Stimulated activated CD4-positive, alpha-beta T cell treated with anti-CD3 and anti-CD28 coated beads, Interleukin-15, amount 100 ng/mL, for 48 hours (primary cell): ENCODE measurements at places on chromosomes 7 and 10.

DNA sequence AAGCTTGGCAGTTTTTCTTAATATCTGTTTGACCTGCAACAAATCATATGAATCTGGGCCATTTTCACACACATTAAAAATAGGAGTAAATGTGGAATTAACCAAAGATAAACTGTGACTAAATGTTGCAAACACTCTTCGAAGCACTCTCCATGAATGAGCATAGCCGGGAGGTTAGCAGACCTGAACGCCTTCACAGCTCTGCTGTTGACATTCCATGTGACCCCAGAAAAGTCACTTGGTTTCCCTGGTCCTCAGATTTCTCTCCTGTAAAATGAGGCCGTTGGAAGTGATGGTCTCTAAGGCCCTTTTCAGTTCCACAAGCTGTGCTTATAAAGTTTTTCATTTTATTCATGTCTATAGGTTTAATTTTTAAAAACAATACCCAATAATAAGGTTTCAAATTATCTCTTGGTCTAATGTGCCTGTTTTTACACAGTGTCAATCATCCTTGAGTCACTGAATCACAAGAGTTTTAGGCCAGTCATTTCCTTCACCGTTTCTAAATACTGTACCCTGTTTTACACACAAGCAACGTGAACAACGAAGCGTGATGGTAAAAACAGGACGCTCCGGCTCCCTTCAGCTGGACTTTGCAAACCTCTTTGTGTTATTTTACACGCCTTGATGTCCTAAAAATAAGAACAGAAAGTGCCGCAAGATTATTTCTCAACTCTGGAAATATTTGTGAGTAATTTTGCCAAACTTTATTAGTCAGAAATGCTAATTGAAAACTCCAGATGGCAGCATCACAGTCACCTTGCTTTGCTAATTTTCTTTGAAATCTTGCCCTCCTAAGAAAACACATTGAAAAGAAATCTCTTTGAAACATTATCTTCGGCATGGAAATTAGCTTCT, 38.6 kb upstream of the MET start:
- DNase-seq = no peak

- no peak for DNase-seq
Measured at GRCh38 chr10:5553400-5554170, 28.8 kb downstream of the CALML3 start.

- DNase-seq = no peak
Measured at GRCh38 chr7:151469281-151469680, 29.3 kb upstream of the CRYGN start.

DNA sequence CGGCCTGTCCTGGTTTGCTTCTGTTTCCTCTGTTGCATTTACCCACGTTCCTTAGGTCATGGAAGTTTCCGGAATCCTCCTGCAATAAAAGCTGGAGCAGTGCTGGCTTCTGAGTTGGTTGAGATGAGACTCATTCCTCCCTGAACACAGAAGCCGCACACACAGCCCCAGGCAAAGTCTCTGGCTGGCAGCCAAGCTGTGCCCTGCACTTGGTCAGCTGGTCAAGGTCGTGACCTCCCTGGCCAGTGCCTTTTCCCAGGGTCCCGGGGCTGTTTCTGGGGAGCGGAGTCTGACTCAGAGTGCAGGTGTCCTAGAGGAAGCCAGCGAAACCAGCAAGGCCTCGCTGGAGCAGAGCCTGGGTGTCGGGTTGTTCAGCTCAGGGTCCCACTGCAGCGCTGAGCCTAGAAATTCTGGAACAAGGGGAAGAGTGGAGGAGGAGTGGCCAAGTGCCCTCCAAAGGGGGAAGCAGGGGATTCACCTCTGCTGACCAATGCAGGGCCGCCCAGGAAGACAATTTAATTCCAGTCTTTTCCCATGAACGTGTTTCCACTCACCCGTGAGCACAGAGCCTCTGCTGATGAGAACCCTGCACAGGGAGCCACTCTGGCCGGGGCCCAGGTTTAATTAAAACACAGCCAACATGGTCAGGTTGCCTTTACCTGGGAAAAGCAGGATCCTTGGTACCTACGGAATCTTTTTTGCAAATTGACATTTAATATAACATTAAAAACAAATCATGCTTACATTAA, 245.5 kb upstream of the PPP2R2D start:
- no peak for DNase-seq

DNA sequence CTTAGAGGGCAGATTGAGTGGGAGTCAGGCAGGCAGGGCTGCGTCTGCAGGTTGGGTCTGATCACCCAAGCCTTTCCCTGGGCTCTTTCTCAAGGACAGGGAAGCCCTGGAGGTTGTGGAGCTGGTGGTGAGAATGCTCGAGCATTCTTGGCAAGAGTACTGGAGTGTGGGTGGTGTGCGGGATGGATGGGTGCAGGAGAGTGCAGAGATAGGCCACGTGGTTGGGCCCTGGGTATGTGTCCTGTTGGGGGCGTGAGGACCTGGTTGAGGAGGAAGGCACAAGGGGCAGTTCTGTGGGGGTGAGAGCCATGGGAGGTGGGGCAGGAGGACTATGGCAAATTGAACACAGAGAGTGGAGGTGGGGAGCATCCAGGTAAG, 135.9 kb downstream of the PTPN20 start:
- DNase-seq = no peak

DNA sequence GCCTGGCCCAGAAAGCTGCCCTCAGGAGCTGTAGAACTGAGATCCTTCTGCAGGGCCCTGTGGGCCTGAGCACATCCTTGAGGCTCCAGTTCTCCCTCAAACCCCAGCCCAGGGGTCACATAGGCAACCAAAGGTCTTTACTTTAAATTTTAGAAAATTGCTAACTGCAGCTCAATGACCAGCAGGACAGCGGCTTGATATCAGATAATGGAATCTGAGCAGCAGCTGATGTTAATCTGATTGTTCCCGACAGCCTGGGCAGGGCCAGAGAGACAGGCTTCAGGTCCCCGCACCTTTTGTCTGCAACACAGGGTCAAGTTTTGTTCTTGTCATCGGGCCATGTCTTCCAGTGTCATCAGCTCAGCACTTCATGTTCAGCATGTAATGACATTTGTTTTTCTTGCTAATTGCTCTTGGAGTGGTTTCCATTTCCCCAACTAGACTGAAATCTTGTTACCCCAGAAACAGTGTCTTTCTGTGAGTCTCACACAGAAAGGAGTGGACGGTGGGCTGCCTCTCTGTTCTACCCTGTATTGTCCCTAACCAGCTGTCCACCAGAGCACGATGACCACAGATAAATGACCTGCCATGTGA, 91.0 kb downstream of the PAXIP1 start:
- DNase-seq = no peak

DNA sequence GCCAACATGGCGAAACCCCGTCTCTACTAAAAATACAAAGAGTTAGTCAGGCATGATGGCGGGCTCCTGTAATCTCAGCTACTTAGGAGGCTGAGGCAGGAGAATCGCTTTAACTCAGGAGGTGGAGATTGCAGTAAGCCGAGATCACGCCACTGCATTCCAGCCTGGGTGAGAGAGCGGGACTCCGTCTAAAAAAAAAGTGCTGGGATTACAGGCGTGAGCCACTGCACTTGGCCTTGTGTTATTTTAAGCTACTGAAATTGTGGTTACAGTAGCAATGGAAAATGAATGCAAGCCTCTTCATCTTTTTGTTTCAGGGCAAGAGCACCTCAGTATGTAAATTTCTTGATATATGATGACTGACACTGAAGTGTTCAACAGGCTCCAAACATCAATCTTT, 106.4 kb upstream of the IMMP2L start:
- no peak for DNase-seq

- DNase-seq = no peak
Measured at GRCh38 chr7:2724453-2725177, 36.6 kb downstream of the AMZ1 start.
